ENCODE measurements at places on chromosomes 1 and 21.

DNA sequence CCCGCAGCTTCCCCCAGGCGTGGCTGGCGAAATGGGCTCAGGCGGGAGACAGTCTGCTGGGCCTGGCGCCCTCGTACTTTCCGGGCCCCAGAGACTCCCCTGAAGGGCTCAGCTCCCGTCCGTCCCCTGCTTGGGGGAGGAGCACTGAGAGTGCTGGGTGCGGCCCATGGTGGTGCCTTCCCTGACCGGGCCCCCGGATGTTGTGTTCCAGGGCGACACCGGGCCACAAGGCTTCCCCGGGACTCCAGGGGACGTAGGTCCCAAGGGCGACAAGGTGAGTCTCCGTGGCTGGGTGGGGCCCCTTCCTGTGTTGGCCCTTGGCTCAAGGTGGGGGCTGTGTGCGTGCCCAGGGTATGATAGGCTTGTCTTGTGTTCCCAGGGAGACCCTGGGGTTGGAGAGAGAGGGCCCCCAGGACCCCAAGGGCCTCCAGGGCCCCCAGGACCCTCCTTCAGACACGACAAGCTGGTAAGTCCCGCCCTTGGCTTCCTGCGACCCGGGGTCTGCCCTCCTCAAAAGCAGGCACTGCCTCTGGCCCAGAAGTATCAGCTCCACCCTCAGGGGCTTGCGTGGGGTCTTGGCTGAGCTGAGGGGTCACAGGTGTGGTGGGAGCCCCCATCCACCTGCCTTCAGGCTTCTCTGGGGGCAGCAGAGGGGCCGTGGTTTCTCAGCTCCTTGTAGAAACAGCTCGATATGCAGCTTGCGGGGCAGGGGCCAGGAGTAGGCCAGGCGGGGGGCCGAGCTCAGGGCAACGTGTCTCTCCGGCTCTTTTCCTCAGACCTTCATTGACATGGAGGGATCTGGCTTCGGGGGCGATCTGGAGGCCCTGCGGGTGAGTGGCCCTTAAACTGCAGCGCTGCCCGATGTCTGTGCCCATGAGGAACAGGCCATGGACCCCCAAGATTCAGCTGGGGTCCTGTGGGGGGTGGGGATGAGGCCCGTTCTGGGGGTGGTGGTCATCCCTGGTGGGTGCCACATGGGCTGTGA, 62.3 kb downstream of the SLC19A1 start:
- DNase-seq = peak; percentile 25

DNA sequence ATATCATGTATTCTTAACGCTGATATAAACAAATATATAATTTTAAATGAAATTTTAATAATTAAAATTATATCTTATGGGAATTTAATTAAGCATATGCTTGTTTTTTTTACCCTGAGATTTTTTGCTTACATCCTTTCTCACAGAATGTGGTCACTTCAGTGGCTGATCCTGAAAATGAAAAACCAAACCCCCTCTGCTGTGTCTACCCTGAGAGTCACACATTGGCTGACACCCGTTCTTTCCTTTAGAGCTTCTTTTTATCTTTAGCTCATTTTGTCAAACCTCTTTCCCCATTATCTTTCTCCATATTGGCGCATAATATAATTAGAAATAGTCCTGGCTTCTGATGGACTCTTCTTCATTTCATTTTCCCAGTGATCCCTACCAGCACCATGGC, 10.8 kb upstream of the CACYBP start:
- no peak for DNase-seq

- no peak for DNase-seq
These were observed 46.4 kb downstream of the TOR1AIP2 start for GRCh38 chr1:179831225-179831624.

GRCh38 chr1:86335916-86336315, 60.2 kb downstream of the ODF2L start:
- DNase-seq = no peak

- DNase-seq = no peak
These were observed 57.9 kb upstream of the CR2 start for GRCh38 chr1:207396168-207396746.

DNA sequence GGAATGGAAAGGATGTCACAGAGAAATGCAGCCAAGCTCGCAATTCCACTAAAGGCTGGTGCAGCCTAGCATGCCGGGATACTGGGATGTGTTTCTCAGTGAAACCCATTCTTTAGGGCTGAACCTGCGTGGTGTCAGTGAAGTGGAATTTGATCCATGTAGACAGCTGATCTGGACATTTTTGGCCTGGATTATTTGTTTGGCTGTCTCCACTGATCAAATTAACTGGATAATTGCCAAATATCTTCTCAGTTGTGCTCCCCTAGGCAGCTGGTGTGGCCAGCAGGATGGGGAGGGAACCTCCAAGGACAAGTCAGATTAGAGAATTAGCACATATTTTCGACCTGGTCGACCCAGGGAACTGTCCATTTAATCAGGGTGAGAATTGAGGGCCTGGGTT, 318.4 kb downstream of the RPS6KC1 start:
- no peak for DNase-seq

DNA sequence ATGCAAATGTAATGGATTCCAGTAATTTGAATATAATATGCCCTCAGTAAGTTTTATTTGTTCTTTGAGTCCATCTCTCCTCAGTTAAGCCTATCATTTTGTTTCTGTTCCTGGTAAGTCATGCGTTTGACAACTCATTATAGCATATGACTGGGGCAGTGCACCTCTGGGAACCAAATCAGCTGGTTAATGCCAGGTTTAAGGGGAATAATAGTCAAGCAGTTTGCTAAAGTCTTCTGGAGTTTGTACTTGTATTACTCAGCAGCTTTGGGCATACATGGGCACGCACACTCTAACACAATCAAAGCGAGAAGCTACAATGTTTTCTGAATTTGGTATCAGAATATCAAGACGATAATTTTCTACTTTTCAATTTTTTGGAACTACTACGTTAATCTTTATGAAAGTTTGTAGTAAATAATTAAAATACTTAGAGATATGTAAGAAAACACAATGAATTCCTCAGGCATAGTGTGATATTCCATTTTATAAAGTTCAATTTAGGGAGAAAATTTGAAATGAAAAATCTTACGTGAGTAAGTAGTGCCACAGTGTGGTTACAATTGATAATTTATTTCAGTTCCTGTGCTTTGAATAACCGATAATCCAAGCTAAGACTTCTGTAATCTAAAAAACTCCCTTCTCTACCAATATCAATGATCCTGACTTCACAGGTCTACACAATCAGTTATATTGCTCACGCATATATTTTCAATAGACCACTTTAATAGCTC, 43.8 kb upstream of the KCTD3 start:
- DNase-seq = no peak

DNA sequence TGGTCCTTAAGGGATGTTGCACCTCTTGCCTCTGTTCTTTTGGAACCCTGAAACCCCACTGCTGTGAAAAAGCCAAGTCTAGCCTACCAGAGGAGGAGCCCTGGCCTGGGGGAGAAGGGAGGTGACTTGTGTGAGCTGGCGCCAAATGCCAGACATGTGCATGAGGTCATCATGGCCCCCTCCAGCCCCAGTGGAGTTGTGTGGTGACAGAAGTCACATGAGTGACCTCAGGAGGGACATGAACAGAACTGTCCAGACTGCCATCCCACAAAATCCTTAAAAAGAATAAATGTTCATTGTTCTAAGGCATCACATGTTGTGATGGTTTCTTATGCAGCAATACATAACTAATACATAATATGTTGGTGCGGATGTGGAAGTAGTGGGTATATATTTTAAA, 10.8 kb downstream of the HHAT start:
- DNase-seq = no peak
